Esophagus squamous epithelium (tissue), 5 donors: ENCODE measurements at places on chromosomes 16 and 17.

DNA sequence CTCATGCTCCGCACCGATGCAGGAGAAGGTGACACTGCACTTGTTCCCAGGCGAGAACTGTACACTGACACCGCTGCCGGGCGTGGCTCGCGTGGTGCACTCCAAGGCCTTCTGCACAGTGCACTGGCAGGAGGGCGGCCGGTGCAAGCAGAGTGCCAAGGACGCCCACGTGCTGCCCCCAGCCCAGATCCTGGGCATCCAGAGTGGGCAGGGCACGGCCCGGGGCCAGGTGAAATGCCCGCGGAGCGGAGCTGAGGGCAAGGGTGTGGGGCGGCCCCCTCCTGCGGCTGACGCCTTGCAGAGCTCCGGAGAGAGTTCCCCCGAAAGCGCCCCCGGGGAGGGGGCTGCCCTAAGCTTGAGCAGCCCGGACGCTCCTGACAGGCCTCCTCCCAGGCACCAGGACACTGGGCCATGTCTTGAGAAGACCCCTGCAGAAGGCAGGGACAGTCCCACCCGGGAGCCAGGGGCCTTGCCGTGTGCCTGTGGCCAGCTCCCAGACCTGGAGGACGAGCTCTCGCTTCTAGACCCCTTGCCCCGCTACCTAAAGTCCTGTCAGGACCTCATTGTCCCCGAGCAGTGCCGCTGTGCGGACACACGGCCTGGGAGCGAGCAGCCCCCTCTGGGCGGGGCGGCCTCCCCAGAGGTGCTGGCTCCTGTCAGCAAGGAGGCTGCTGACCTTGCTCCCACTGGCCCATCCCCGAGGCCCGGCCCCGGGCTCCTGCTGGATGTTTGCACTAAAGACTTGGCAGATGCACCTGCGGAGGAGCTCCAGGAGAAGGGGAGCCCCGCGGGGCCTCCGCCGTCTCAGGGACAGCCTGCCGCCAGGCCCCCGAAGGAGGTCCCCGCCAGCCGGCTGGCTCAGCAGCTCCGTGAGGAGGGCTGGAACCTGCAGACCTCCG is 21.9 kb upstream of the JPT2 start:
- DNase-seq = no peak

GRCh38 chr17:19302791-19303331 is 59.7 kb downstream of the B9D1 start:
- DNase-seq = no peak

DNA sequence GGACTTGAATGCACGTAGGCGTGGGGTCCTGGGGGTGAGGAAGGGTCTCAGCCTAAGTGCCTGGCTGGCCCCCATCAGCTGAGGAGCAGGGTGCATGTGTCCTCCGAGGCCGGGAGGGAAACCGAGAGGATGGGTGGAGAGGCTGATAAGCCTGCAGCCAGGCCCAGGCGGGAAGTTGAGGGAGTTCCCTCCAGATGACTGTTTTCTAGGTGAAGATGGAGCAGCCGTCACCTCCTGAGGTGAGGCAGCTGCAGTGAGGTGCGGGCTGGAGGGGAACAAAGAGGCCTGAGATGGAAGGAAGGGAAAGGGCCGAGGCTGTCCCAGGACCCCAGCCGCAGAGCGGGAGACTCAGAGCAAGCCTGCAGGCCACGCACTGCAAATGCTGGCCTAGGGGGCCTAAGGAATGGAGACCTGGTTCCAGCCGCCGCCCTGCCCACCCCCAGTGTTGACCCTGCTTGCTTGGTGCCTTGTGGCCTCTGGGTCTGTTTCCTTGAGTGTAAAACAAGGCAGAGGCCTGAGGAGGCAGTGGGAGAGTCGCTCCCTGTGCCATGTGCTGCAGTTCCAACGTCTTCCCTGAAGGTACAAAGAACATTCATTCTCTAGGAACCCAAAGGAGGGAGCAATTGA is 3.0 kb downstream of the PECAM1 start:
- no peak for DNase-seq

- no peak for DNase-seq
These were observed 4.4 kb downstream of the SCPEP1 start for GRCh38 chr17:56982312-56982711.

DNA sequence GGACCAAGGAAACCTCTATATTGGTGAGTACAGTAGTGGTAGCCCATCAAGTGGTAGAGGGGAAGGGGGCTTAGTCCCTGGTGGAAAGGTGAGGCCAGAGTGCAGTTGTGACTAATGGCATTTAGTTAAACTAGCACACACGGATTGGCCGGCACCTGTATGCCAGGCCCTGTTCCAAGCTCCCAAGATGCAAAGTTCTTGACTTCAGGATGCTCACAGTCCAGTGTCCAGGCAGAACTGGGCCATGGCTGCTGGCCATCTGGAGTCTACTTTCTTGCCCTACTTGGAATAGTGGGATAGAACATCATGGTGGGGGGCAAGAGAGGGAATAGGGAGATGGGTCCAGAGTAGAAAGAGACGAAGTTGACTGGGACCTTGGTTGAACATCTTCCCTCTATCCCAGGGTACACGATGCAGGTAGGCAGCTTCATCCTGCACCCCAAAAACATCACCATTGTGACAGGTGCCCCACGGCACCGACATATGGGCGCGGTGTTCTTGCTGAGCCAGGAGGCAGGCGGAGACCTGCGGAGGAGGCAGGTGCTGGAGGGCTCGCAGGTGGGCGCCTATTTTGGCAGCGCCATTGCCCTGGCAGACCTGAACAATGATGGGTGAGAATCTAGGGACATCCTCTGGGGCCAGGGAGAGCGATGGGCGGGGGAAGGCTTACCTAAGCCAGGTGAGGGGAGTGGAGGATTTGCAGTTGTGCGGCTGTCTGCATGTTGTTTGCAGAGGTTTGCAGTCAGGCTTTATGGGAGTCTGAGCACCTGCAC is 15.2 kb downstream of the ITGA3 start:
- no peak for DNase-seq

DNA sequence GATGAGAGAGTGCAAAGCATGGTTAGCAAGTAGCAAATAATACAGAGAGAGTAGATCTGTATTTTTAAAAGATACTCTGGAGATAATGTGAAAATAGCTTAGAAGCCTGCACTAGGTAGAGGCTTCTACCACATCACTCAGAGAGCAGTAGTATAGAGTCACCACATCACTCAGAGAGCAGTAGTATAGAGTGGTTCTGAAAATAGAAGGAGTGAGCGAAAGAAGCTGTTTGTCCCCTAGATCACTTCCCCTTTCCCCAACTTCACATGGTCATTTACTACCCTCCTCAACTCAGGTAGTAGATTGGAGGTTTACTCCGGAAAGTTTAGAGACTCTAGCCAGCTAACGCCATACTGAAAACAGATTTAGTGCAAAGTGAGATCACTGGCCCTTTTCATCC is 17.1 kb downstream of the DGKE start:
- DNase-seq = no peak

DNA sequence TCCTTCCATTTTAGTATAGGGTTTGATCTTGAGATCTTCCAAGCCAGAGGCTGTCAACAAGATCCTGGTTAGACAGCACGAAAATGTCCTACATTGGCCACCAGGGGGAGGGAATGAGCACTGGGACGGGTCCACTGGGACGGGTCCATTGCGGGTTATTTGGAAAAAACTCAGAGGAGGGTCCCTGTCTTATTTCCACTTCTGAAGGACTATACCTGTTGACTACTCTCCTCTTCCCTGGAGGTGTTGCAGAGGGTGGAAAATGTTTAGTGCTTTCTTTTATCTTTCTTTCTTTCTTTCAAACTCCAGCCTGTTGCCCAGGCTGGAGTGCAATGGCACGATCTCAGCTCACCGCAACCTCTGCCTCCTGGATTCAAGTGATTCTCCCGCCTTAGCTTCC is 2.5 kb downstream of the TTLL6 start:
- DNase-seq = no peak

DNA sequence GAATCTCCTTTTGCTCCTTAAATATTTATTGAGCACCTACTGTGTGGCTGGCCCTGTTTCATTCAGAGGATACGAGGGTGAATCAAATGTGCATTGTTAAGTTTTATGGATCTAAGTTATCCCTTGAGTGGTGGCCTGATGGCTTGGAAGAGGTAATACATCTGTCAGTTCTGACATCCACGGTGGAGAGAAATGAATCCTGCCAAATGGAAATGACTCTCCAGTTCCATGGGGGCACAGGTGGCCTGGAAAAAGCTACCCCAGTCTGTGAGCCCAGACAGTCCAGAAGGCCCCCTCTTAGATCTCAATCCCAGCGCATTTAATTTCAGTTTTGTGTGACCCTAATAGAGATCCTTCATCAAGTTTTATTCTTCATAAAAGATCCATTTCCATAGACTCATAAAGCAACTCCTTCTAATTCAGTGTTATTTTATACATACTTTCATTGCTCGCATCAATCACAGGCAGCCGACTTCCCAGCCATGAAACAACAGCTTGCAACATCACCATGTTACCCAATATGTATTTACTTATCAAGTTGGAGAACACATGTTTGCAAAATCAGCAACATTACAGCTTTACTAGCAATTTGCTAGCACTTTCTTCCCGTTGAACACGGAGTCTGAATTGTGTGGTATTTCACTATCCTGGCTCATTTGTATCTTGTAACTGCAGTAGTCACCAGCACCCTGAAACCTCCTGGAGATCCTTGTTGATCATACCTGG is 334.8 kb upstream of the HSBP1 start:
- no peak for DNase-seq

DNA sequence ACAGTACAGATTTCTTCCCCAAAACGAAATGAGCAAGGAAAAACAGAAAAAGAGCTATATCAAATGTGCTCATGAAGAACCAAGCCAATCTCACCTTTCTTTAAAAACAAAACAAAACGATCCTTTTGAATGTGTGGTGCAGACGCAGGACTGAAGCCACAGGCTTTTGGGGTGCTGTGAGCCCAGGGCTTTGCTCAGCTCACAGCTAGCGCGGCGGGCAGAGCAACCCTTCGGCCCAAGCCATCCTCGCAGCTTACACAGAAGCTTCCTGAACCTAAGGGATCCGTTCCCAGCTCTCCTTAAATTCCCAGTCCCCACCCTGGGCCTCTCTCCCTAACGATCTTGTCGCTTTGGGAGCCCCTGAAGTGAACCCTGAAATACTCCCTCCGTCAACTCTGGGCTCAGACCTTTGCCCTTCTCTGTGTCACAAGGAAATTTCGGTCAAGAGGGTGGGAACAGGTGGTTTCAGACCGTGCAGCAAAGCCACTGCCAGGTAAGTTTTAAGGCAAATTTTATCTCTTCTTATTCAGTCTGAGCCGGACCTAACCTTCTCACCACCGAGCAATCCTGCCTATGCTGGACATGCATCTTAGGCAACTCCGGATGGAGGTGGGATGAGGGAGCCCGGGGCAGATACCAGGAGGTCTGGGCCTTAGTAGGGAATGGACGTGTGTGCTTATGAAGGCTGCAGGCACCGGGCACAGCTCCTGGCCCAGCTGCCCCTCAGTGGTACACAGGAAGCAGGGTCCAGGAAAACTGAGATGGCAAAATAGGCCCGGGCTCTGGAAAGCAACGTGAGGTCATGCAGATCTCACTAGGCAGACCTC is 52.0 kb downstream of the COTL1 start:
- DNase-seq = no peak

- DNase-seq = no peak
These were observed at the start of gene TMC7 for GRCh38 chr16:18983565-18984434. Gene TMC7, plus strand, starts transcription at chr16:18983934. Its CDS starts 130 bp downstream, at chr16:18984064.

DNA sequence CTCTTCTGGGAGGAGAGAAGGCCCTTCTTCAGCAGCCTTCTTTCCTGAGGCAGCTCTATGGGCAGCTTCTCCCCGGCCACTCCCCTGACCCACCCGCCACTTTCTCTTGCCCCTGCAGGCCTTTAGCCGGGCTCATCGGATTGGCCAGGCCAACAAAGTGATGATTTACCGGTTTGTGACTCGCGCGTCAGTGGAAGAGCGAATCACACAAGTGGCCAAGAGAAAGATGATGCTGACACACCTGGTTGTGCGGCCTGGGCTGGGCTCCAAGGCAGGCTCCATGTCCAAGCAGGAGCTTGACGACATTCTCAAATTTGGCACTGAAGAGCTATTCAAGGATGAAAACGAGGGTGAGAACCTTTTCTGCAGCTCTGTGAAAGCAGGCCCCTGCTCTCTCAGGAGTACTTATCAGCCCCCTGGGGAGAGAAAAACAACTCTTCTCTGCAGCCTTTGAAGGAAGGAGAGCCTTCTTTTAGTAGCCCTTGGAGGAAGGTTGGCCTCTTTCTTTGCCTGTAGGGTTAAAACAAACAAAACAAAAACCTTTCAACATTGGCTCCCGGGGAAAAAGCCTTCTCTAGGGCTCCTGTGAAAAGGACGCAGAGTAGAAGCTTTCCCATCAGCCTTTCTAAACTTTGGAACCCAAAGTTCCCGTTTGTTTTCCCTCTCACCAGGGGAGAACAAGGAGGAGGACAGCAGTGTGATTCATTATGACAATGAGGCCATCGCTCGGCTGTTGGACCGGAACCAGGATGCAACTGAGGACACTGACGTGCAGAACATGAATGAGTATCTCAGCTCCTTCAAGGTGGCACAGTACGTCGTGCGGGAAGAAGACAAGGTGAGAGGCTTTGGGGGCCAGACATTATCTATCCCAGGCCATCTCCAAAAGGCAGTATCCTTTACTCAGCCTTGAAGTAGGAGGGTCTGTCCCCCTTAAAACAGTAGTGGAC is 12.7 kb downstream of the RNF227 start:
- DNase-seq = no peak

GRCh38 chr17:14452856-14453255 is 152.0 kb downstream of the HS3ST3B1 start:
- DNase-seq = no peak

DNA sequence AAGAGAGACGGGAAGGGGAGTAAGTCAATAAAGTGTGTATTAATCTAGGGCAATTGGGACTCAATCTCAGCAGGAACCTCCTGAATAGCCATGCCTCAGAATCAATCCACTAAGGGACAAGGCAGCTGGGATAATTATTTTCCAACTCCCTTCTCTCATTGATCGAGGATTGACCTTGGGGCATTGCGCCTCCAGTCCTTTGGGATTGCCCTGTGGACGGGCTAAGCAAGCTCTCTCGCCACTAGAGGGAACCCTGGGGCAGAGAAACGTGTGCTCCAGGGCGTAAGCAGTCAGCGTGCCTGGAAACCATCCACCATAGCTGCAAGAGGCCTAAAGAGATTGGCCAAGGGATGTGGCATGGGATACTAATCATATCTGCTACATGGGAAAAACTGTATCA is 53.9 kb upstream of the ERCC4 start:
- no peak for DNase-seq

DNA sequence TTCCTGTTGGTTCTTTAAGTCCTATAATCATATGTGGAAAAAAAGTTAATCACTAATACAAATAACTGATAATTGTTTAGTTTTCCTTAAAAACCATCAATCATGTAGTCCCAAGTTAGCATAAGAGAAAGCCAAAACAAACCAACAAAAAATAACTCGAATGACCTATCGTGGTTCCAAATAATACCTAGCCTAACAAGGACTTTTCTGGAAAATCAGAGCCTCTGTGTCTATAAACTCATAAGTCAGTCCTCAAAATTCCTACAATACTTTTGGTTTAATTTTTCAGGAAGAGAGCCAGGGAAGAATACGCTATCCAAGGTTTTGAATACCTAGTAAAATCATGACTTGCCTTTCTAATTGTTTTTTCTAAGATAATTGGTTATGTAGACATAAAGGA is 975.3 kb upstream of the SOX9 start:
- DNase-seq = no peak

GRCh38 chr17:879546-880442 is 97.6 kb downstream of the MRM3 start:
- no peak for DNase-seq
